ENCODE measurements at places on chromosomes 2 and 18.

- no peak for DNase-seq
Measured at GRCh38 chr18:28193177-28193778, 16.3 kb upstream of the CDH2 start.

GRCh38 chr2:84919885-84920580 is 14.6 kb downstream of the TMSB10 start:
- DNase-seq: no peak

DNA sequence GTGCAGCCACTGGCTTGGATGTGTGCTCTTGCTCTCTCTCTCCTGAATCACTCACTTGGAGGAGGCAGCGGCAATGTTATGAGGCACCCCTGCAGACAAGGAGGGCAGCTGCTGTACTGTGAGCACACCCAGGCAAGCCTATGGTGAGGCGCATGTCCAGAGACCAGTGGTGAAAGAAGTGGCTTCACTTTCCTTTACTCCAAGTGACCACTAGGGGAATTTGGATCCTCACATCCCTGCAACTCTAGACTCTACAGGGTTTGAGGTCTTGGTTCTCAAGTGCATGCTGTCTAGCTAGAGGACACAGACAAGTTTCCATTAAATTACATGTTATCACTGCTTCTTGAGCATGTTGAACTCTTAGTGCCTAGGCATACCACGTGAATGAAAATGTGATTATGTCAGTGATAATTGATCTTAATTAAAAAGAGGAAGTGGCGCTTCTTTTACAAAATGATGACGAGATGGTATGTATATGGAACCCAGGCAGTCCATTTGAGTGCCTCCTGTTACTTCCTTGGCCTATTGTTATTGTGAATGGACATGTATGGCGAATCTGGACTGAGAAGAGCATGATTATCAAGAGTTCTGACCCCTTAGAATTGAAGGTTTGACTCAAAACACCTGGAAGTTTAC is 181.0 kb upstream of the CDH2 start:
- DNase-seq: no peak

- DNase-seq: peak; percentile 65
Measured at GRCh38 chr2:192162392-192163042, 32.2 kb downstream of the TMEFF2 start.

DNA sequence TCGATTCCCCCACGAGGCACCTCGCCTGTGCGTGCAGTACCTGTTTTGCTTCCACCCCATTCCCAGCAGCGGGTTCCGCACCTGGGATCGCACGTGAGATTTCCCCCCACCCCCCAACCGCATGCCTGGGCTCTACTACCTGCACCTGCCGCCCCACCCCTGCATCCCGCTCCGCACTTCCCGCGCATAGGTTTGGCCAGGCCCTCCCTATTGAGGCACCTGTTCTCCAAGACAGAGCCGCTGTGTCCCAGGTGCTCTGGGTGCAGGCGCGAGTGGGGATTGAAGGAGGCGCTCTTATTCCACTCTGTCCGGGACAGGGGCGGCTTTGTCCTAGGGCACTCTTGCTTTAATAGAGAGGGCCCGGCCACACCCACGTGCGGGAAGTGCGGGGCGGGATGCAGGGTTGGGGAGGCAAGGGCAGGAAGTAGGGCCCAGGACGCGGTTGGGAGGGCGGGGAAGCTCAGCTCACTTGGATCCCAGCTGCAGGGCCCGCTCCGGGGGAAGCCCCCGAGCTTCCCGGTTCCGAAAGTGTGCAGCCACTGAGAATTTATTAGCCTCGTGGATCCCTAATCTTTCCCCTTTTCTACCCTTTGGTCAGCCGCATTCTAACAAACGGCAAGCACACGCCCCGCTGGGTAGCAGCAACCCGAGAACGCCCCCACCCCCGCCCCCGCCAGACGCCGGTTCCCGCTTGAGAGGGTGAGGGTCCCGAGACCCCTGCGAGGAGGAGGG is 670 bp upstream of the MOCOS start:
- DNase-seq: no peak

GRCh38 chr2:123928358-123928757 is 96.7 kb upstream of the CNTNAP5 start:
- no peak for DNase-seq

GRCh38 chr18:79932907-79933306 is 18.5 kb downstream of the SLC66A2 start:
- DNase-seq: no peak

DNA sequence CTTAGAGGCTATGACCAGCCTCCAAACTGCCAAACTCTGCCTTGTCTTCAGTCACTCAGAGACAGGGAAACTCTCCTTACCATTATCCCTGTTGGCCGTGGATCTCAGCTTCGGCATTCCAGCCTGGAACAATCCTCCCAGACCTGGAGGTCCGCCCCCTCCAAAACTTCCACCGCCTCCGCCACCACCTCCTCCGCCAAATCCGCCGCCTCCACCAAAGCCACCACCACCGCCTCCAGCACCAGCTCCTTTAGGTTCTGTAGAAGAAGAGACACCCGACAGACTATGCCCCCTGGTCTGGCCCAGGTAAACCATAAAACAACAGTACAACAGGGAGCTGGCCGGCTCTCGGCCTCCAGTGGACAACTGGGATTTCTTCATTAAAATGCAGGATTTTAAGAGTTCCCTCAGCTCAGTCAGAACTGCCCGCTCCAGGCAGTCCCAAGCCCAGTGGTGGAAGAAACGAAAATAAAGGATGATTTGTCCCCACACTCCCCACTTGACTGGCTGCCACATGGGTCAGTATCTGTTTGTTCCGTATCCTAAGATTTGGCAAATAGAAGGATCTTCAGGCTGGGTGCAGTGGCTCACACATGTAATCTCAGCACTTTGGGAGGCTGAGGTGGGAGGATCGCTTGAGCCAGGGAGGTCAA is 22.4 kb downstream of the WIPF1 start:
- DNase-seq: no peak

- no peak for DNase-seq
Measured at GRCh38 chr2:174585146-174585545, 12.5 kb downstream of the WIPF1 start.

DNA sequence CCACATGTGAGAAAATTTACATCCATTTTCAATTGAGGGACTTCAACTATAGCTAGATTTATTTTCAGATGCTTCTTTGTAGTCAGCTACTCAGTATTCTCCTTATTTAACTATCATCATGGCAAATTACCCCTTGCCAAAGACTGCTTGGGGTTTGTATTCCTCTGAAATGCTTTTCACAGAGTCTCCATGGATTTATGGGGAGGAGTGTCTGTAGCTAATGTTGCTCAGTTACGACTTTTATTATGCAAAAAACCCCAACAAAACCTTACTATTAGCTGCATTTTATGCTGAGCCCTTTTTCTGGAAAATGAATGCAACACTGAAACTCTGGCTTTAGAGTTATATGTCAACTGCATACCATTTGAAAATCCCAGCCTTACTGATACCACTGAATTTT is 78.6 kb downstream of the RFTN2 start:
- no peak for DNase-seq

DNA sequence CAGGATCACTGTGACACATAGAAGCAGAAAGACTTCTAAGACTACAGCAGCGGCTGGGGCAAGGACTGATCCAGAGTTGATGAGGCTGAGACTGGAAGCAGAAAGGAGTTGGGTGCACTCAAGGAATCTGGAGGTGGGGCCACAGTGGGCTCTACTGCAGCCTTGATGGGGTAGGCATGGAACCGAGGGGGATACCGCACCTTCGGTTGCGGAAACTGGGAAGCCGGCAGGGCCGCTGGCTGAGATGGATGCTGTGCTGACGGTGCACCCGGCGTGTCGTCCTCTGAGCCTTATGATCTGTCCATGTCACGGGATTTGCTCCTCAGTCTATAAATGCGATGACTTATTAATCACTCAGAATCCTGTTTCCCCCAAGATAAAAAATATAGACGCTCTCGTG is 473.5 kb upstream of the MYT1L start:
- DNase-seq: no peak

GRCh38 chr2:176789751-176790150 is 422.8 kb upstream of the HNRNPA3 start:
- DNase-seq: no peak

DNA sequence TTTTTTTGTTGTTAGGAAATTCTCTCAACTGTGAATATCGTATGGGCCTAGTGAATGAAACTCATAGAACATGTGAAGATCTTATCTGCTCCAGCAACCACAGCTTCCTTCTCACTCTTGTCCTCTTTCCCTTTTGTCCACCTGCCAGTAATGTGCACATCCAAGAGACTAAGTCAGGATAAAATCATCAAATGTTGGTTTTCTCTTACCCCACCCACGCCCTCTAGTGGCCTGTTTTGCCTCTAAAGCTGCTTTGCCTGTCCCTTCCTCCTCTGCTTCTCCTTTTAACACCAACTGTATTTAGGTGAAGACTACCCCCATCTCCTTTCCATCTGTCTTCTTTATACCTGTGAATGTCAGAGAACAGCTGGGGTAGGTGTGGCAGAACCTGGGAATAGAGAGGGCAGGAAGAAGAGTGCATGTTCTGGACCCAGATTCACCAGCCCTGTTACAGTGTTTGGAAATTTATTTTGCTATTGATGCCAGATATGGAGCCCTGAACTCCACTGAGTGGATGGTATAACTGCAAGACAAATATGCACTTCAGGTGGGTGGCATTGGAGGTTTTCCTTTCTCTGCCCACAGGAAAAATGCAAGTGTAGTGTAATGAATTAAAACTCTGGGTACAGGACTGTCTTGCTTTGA is 8.4 kb upstream of the MGAT5 start:
- peak; percentile 69 for DNase-seq

GRCh38 chr2:238425979-238426567 is 654 bp upstream of the ASB1 start:
- no peak for DNase-seq

GRCh38 chr2:69771461-69771860 is 29.5 kb downstream of the ANXA4 start:
- no peak for DNase-seq

DNA sequence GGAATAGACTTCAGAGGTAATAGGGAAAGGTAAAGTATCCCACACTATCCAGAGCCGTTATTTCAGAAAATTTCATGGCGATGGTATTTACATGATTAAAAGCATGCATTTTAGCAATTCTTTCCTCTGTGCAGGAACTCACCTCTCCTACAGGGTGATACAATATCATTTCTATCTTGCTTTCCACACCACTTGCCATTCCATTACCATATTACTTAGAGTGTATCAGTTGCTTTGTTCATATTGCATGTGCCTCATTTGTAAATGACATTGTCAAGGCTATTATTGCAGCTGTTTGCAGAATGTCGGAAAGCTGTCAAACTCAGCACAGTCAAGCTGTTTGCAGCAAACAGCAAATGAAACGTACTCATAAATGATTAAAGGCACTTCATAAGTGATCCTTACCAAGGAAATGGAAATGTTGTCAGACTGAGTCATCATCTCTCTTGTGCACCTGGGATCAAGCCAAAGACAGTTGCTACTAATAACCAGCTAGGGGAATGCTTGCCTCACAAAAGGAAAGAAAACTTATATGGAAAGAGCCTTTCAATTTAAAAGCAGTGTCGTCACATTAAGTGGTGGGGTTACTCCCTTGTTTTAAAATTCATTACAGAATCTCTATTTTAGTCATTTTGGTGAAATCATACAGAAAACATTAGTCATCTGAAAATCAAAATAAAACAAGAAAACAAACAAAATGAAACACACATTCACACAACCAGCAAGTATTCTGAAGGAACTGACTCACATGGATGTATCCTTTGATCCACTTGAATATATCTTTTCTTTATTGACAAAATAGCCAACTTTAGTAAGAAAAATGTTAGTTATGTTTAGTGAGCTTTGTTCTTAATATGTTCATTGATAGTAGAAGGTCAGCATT is 1064.1 kb upstream of the CNTNAP5 start:
- DNase-seq: no peak

DNA sequence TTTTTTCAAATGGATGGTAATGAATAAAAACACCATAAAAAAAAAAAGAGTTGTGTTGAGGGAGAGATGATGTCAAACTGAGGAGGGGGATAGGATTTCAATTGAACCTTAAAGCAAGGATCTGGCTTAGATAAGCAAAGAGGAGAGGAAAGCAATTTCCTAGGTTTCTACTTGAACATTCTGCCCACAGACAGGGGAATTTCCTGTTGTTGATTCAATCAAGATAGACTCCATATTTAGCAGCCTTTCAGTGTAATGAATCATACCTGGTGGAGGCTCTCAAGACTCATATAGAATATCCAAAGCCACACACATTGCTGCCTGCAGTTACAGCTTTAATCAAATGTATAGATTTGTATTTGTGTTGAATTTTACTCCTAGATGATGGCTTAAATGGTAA is 294.4 kb upstream of the PIK3C3 start:
- DNase-seq: no peak

DNA sequence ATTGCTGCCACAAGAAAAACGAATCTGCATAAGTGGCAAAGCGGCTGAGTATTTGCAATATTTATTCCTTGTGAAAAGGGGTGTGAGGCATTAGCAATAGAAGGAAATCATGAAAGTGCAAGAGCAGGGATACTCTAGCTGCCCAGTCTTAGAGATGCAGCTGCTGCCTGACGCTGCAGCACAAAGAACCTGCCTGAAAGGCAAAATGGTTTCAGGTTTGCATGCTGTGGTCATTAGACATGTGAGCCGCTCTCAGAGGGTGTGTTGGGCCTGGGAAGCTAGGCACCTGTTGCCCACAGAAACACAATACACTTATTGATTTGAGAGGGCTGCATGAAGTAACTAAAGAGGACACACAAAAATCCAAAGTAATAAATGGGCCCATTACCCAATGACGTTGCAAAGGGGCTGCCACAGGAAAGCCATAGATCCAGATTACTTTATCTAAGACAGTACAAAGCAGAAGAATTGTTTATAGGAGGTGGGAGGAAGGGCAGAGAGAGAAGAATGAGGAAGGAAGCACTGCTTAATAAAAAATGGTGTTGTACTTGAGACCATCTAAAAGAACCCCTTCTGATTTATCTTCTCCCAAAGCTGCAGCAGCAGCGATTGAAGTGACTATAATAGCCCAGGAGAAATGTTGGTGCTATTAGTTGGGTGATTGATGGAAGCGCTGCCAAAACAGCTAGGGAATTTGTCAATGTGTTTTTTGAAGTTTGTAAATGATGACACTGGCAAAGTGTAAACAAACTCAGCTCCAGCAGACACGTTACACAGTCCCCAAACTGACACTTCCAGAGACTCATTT is 492.4 kb upstream of the ACVR2A start:
- DNase-seq: no peak

DNA sequence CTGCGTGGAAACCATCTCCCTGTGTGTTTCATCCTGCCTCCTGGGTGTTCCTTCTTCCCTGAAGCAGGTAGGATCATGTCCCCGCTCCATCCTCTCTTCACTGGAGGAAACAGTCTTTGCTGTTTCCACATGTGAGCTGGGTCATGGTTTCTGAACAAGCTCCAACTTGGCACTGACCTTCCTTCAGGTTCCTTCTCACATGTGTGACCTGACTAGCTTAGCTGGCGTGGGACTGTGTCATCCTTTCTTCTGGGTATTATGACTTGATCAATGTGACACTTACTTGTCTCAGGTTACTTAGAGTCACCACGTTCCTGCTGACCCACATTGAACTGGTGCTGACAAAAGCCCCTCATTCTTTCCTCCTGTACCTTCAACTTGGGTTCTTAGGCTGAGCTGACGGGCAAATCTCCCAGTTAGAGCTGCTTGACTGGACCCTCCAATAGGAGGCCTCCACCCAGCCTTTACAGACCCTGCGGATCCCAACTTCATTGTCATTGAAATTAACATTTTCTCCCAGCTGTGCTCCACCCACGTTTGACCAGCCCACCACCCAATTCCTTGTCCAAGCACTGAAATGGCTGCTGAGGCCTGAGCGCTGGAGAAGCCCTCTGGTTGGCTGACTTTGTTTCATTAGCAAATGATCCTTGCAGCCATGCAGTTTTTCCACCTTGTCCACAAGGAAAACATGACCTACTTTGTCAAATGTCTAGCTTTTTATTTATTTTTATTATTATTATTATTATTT is 128.1 kb downstream of the DDX1 start:
- no peak for DNase-seq
